ENCODE measurements at places on chromosomes 11 and 22.
A peak's percentile ranks its signal among the peaks of the same experiment; 100 is the strongest.

DNA sequence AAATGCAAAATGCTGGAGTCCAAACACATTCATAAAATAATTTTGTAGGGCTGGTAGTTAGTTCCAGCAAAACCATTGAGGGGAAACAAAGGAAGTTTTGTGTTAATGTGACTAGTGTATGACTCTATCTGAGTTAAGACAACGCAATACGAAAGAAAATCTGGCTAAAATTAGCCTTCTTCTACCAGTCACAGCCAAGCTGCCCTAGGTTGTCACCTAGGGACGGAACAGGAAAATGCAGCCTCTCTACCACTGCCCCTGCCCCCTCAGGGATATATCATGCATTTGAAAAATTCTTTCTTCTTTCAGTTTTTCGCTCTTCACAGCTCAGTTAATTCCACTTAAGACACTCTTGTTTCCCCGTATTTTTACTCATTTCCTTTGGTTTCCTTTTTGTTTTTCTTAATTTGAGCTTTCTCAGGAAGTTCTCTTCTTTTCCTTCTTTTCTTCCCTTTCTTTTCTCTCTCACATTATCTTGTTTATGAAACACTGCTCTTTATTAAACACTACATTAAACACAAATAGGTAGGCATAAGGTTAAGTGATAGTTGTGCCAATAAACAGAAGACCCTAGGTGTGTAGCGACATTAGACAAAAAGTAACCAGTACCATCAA lies 30.6 kb downstream of the KIRREL3 start:
- DNase-seq: no peak

DNA sequence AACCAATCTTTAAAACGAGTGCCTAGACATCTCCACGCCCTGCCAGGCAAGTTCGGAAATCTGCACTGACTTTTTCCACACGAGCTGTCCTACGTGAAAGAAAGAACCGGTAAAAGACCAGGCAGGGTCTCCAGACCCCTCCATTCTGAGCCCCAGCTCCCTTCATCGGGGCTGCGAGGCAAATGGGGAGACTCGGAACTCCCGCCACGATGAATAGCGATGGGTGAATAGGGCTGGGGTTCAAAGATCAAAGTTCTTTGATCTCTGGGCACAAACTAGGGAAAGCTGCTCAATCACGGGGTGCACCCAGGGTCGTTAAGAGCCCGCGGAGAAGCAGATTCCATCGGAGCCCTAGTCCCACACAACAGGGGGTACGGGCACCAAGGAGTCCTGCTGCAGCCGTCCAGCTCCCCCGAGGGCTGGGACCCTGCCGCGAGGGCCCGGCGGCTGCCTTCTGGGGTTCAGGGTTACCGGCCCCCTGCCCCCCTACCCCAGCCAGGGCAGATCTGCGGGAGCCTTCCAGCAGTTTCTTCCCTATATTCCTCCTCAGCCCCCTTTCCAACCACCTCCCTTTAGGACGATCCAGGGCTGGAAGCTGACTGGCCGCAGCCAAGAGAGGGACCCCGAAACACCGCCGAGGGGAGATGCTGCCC lies 1.1 kb downstream of the LRP4 start:
- no peak for DNase-seq

- no peak for DNase-seq
Observed at GRCh38 chr11:57126766-57127400, 54.9 kb upstream of the LRRC55 start.

GRCh38 chr11:78033040-78033439 lies 10.0 kb upstream of the KCTD14 start:
- DNase-seq: no peak

- DNase-seq: no peak
Observed at GRCh38 chr22:50490531-50491308, 4.1 kb downstream of the MIOX start.

- no peak for DNase-seq
Observed at GRCh38 chr11:36280531-36280930, 8.7 kb downstream of the COMMD9 start.

DNA sequence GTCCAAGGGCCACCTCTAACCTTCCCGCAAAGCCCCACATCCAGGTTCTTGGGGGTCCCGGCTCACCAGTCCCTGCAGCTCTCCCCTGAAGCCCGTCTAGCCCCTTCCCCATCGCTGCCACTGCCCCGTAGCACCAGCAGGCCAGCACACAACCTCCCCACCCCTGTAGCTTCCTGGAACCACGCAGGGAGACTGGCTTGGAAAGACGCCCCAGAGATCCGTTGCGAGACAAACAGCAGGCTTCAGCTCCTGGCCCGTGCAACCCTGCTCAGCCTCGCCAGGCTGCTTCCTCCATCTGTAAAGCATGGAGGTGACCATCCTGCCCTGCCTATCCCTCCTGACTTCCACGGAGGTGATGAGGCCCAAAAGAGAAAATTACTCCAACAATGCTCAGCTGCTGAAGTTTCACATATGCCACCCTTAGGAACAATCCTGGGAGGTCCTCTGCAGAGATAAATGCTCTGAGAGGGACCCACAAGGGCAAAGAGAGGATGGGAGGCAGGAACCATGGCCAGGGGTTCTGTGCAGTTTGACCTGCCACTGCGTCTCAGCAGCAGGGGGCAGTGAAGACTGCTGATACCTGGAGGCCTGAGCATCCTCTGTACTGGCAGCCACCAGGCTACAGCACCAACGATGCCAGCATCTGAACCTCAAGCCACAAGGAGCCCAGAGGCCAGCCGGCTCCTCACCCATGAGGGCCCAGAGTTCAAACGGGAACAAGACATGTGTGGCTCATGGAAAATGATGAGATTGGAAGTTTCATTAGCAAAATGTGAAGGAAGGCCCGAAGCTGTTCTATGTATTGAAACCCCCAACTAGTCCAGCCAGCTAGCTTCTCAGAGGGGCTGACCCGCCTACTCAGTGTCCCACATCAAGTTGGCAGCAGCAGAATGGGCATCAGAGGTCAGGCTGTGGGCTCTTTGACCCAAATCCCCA lies 16.1 kb downstream of the DGCR2 start:
- peak; percentile 29 for DNase-seq

GRCh38 chr11:114296605-114297372 lies 590 bp downstream of the NNMT start:
- DNase-seq: no peak

DNA sequence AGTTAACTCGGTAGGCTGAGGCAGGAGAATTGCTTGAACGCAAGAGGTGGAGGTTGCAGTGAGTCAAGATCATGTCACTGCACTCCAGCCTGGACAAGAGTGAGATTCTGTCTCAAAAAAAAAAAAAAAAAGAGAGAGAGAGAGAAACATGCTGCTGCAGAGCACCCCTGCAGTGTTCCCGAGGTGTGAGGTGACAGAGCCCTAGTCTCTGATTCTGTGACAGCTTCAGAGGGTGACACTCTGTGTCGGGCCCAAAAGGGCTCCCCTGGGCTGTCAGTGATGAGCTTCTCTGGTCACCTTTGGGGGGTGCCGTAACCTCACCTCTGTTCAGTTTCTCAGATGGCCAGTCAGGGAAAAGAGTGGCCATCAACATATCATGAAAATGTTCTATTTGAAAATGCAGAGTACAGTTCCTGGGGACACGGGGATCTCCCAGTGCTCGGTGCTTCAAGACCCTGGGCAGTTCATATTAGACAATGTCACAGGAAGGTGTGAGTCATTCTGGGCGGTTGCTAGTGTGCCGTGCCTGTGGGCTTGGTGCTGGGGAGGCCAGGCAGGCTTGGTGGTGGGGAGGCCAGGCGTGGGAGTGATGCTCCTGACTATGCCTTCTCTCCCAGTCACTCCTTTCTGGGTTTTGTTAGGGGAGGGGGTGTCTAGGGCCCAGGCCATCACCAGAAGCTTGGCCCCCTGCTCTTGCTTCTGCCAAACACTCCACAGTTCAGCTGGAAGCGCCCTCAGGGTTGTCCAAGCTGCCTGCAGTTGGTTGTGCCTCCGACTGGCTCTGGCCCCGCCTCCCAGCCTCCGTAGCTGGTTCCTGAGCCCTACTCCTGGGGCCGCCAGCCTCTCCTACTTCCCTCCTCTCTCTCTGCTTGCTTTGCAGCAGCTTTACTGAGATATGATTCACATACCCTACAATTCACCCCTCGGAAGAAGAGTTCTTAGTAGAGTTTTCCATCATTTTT lies 52.5 kb upstream of the CLDN5 start:
- peak; percentile 86 for DNase-seq

GRCh38 chr22:48554893-48555572 lies 1272.6 kb downstream of the BRD1 start:
- DNase-seq: no peak

- DNase-seq: no peak
Observed at GRCh38 chr11:92272651-92273050, 48.0 kb downstream of the FAT3 start.

GRCh38 chr11:122517403-122518379 lies 137.8 kb upstream of the UBASH3B start:
- DNase-seq: no peak

DNA sequence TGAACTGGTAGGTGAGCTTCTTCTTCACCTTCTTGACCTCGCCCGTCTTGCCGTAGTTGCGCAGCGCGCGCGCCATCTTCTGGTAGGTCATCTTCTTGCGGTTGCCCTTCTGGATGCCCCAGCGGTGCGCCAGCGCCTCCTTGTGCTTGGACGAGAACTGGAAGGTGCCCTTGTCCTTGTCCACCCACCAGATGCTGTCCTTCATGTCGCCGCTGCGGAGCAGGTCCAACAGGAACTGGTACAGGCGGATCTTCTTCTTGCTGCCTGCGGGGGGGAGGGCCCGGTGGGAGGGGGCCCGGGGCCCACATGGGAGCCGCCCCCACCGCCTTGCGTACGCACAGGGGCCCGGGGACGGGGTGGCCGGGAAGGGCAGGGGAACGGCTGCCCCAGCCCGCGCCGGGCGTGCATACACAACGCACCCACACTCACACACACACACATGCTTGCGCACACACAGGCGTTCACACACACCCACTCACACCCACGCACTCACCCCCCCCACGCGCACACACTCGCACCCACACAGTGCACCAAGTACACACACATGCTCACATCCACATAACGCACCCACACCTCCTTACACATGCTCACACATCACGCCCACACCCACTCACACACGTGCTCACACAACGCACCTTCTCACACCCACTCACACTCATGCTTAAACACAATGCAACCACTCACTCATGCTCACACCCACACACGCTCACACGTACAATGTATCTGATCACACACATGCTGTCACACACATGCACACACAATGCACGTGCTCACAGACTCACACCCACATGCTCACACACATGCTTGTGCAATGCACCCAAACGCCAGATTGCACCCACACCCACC lies 3.0 kb upstream of the MYBPC3 start:
- DNase-seq: peak; percentile 28

Data from activated CD4-positive, alpha-beta T cell treated with anti-CD3 and anti-CD28 coated beads, Interleukin-2, amount 50 U/mL, for 16 hours (primary cell).